ENCODE measurements at places on chromosomes 3 and 15. TPM values are rescaled to one million over a fixed set of nuclear protein-coding genes. Genes with fewer than 3 reads are reported as not detected.

- H3K27me3 ChIP-seq, result no peaks in the 10 kb centered on the region
- no peak for DNase-seq
- no peaks in the 10 kb centered on the region for H3K36me3 ChIP-seq
- peaks cover 26% of the 10 kb centered on the region for H3K4me1 ChIP-seq
- H3K4me3 ChIP-seq, result no peak overlapping the region
These were observed 45.5 kb downstream of the PTH1R start for GRCh38 chr3:46922871-46923558.

The USP8 gene
- 52.1 TPM for total RNA-seq

GRCh38 chr3:2838546-2839157 lies 271.5 kb downstream of the IL5RA start:
- no peak overlapping the region for H3K4me3 ChIP-seq
- no peaks in the 10 kb centered on the region for H3K27me3 ChIP-seq
- H3K27ac ChIP-seq, result no peak overlapping the region
- no peaks in the 10 kb centered on the region for H3K36me3 ChIP-seq
- DNase-seq, result no peak

DNA sequence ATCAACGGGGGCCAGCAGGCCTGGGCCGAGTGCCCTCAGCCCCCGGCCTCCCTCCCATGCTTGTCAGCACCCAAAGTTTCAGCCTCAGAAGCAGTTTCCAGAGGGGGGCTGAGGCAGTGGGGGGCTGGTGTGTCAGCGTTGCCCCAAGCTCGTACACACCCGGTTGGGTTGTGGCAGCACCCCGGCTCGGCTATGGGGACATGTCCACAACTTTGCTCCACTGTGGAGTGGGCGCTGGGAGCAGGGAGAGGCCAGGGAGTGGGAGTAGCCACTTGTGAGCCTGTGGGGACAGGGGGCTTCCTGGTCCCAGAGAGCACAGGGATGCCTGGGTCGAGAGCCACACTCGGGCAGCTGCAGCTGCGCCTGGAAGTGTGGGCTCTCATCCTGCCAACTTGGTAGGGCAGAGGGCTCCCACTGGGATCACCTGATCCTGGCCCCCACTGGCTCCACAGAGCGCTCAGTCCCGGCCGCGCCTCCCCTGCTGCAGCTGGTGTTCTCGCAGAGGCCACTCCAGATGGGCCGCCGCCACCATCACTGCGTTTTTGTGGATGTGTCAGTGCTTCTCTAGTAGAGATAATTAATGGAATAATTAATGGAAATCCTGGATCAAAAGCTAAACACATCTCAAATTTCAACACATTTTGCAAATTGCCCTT lies 75.1 kb downstream of the NR1D2 start:
- DNase-seq, result no peak
- H3K4me3 ChIP-seq, result no peak overlapping the region
- H3K27me3 ChIP-seq, result no peaks in the 10 kb centered on the region
- H3K36me3 ChIP-seq, result no peaks in the 10 kb centered on the region
- no peaks in the 10 kb centered on the region for H3K4me1 ChIP-seq
- H3K27ac ChIP-seq, result no peak overlapping the region

DNA sequence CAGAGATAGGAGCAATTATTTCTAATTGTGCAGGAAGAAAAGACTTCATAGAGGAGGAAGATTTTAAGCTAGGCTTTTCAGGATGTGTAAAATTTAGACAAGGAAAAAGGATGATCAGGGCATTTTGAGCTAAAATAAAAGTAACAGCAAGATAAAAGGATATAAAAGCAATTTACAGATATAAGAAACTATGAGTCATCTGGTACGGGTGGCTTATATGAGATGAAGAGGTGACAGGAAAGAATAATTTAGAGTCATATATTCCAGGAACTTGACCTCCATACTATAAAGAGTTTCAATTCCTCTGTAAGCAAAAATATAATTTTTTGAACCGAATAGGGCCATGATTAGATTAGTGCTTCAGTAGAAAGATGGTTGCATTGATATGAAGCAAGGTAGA lies 273.7 kb downstream of the RBMS3 start:
- no peaks in the 10 kb centered on the region for H3K4me1 ChIP-seq
- H3K36me3 ChIP-seq, result no peaks in the 10 kb centered on the region
- H3K4me3 ChIP-seq, result no peak overlapping the region
- H3K27me3 ChIP-seq, result no peaks in the 10 kb centered on the region

DNA sequence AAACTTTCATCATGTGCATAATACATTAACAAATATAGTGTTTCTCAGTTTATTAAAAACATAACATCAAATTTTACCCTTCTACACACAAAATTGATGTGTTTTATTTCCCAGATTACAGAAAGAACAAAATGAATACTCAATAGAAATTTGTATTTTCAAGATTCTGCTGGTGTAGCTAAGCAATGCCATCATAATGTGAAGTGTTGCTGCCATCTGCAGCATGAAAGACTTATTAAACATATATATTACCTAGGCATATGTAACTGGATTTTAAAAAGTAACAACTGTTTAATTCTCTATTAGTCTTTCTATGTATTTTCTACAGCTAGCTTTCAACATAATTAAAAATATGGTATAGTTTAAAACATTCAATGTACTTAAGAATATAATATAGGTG lies 27.5 kb downstream of the PLSCR5 start:
- H3K4me1 ChIP-seq, result no peaks in the 10 kb centered on the region
- H3K4me3 ChIP-seq, result no peak overlapping the region
- H3K27ac ChIP-seq, result no peak overlapping the region

DNA sequence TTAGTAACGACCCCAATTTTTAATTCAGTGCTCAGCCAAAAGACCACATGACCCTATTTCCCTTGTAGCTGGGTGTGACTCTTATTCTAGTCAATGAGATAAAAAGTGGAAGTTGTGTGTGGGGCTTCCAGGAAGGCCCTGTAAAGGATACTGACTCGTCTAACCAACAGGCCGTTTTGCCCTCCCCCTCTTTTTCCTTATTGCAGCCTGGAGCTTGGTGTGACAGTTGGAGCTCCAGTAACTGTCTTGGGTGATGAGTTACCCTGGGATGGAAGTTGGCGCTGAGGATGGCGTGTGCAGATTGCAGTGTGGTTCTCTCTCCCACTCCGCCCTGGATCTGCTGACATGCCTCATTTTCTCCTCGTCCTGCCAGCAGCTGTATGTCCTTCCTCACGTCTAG lies 209.3 kb upstream of the PROK2 start:
- no peak for DNase-seq
- H3K27ac ChIP-seq, result no peak overlapping the region
- no peaks in the 10 kb centered on the region for H3K27me3 ChIP-seq
- H3K4me1 ChIP-seq, result no peaks in the 10 kb centered on the region
- no peaks in the 10 kb centered on the region for H3K36me3 ChIP-seq

The PPIB gene
- 120 TPM for total RNA-seq

DNA sequence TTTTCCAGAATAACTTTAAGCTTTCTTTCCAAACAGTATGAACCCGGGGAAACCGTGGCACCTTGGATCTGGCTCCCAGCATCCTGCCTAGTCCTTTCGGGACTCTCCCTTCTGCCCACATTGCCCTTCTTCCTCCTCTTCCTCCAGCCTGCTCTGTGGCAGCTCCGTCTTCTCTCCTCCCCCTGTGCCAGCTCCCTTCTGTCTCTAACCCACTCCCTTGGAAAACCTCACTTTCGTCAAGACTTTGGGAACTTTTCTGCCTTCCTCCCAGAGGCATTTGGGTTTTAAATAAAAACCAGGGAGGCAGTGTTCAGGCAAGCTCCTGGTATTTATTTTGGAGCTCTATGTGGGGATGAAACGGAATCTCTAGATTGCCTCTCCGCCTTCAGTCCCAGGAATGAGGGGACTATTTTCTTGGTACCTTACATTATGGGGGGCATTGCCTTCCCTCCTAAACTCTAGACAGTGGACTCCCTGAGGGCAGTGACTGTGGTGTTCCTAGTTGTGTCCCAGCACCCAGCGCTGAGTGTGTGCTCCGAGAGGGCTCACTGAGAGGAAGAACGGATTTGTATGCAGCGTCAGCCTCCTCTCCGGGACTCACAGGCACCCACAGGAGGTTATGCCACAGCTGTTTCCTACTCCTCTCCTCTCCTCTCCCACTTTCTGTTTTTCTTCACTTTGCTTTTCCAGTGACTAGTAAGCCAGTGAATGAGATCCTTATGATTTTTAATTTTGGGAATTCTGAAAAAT lies 105.4 kb upstream of the MRPS22 start:
- no peak for DNase-seq
- H3K4me1 ChIP-seq, result no peaks in the 10 kb centered on the region
- H3K27me3 ChIP-seq, result no peaks in the 10 kb centered on the region

The GOLGA8R gene
- 4.9 TPM for total RNA-seq

The ERICH6 gene
- not detected for total RNA-seq

GRCh38 chr3:177924261-177924660 lies 612.0 kb upstream of the KCNMB2 start:
- H3K4me1 ChIP-seq, result peaks cover 3% of the 10 kb centered on the region
- H3K36me3 ChIP-seq, result no peaks in the 10 kb centered on the region
- no peaks in the 10 kb centered on the region for H3K27me3 ChIP-seq
- H3K27ac ChIP-seq, result no peak overlapping the region

Data from Peyer's patch (tissue), 4 donors.